ENCODE measurements at places on chromosomes 16 and 17.
A peak's percentile ranks its signal among the peaks of the same experiment; 100 is the strongest.

DNA sequence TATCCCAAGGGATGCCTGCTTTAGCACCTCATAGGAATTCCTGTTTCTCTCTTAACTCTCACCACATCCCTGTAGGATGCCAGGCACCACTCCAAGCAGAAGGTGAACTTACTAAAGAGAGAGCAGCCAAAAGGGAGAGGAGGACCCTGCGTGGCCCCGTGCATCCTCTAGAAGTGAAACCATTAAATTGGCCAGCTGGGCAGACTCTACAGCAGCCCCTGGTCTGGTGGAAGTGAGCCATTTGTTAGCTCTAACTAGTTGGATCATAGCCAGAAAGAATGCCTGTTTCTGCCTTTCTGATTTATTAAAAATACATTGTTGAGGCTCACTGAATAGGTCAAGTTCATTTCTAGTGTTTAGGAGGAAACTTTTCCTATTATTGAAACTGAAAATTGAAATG is 22.3 kb downstream of the TMEM11 start:
- DNase-seq = no peak

DNA sequence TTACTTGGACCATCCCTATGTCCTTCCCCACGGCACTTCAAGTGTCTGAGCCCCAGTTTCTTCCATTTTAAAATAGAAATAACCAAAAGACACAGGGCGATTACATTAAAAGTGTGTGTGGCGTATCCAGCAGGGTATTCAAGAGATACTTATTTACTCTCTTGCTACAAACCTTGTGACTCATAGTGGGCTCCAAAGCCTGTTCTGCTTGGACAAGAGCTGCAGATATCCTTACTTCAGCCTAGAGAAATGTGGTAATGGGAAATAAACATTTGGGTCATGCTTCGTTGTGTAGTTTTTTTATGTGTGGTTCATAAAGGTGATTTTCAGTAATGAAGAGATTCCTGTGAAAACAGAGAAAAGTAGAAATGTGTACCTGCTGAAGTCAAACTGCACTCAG is 288.9 kb upstream of the CDH11 start:
- DNase-seq = no peak

GRCh38 chr17:41345992-41346391 is 4.6 kb downstream of the KRT33A start:
- no peak for DNase-seq

GRCh38 chr17:15086776-15087295 is 178.3 kb downstream of the PMP22 start:
- no peak for DNase-seq

GRCh38 chr16:77234611-77235010 is 35.4 kb downstream of the SYCE1L start:
- peak; percentile 68 for DNase-seq

GRCh38 chr17:63774969-63775265 is 947 bp downstream of the DDX42 start:
- DNase-seq = no peak

DNA sequence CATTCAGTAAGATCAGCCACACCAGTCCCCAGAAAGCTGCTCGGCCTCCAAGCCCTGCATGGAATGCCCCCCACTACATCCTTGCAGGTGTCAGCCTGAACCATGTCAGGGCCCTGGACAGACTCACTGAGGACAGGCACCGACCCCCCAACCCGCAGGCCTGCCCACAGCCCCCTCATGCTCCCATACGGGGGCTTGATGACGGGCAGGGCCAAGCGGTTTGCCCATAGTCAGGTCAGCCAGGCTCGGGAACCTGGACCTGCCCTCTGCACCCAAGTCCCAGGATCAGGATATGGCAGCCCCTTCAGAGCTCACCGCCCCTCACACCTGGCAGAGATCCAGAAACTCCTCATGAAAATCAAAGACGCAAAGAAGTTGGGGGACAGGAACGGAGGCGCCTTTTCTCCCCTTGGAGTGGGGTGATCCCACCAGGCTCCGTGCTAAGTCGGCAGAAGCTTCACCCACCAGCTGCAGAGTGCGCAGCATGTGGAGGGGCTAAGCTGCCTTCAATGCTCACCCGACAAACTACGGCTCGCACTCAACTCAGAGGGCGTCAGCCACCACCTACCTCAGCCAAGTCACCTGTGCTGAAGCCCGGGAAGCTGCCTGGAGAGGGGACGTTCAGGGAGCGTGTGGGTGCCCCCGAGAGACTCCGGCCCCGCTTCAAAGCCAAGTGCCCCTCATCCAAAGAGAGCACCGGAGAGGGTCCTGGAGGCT is 26.5 kb downstream of the GNPTG start:
- DNase-seq = no peak

GRCh38 chr17:78237401-78238012 is 6.1 kb downstream of the TMEM235 start:
- DNase-seq = no peak

- peak; percentile 39 for DNase-seq
Observed at GRCh38 chr16:15650698-15651171, 690 bp downstream of the NDE1 start.

- peak; percentile 38 for DNase-seq
Observed at GRCh38 chr16:14641926-14642325, 9.2 kb downstream of the BFAR start.

- DNase-seq = no peak
Observed at GRCh38 chr17:45195424-45195823, 26.3 kb upstream of the FMNL1 start.

DNA sequence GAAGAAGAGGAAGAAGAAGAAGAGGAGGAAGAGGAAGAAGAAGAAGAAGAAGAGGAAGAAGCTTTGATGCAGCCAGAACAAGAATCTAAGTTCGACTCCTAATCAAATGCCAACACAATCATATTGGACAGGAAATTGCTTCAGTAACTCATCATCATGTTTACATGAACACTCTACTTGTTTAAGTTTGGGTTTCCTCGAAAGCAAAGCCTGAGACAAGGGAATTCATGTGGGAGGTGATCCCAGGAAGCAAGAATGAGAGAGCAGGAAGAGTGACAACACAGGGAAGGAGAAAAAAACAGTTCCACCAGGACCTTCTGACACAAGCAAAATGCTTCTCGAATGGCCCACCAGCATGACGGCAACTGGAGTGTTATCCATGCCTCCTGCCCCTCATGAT is 279.0 kb downstream of the PMP22 start:
- no peak for DNase-seq

DNA sequence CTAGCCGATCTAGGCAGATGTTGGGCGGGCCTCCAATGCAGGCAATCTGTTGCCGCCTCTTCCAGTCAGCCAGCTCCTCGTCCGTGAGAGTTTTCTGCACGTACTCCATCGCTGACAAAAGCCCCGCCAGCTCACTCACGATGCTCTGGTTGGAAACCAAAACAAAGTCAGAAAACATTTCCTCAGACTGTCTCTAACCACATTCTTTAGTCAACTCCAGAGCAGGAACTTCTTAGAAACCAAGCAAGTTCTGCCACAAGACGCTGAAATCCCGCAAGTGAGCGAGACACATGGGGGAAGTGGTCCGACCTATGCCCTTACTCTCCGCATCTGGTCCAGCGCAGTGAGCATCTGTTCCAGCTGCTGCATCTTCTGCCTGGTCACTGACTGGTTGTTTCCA is 49.1 kb downstream of the STAT5A start:
- no peak for DNase-seq

GRCh38 chr16:27972500-27972899 is 91.0 kb downstream of the GSG1L start:
- DNase-seq = peak; percentile 67

DNA sequence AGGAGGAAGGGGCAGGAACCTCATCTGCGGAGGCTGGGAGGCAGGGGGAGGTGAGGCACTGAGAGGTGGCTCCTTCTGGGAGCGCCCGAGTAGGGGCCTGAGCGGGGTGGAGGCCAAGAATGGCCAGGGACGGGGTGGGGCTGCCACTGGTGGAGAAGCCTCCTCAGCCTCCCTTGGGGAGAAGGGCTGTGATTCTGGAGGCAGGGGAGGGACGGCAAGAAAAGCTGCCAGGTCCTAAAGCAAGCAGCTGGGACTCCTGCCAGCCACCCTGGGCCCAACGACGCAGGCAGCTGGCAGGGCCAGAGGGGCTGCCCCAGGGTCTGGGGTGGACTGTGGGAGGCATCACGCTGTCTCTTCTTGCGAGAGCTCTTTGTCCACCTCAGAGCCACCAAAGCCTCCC is 12.7 kb upstream of the MLKL start:
- no peak for DNase-seq

DNA sequence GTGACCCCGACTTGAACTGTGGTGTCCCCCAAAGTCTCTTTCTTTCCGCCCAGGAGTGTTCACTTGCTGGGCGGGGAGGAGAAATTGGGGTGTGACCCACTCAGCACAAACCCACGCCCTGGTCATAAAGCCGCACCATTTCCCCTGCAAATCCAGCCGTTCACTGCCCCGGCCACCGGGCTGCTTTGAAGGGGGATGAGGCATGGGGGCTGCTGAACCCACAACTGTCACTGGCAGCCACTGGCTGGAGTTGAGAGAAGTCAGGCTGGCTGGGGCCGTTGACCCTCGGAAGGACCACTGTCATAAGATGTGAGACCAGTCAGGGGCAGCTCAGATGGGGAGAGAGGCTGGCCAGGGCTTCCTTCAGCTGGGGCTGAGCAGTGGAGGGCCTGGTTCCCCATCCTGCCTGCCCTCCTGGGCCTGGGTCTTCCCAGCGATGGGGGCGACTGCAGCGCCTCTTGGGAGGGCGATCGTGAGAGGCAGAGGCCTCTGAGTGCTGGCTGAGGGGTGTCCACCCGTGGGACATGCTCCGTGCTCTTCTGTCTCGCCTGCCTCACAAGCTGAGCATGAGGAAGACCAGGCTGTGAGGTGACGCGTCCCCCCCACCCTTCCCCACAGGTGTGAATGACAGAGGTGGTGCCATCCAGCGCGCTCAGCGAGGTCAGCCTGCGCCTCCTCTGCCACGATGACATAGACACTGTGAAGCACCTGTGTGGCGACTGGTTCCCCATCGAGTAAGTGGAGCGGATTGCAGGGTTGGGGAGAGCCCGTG is 19.5 kb downstream of the C16orf90 start:
- no peak for DNase-seq

GRCh38 chr17:45451131-45451530 is 18.5 kb upstream of the ARHGAP27 start:
- peak; percentile 58 for DNase-seq

GRCh38 chr17:82242698-82242976 is 13.8 kb downstream of the SLC16A3 start:
- no peak for DNase-seq

GRCh38 chr17:5921512-5922282 is 148.5 kb upstream of the WSCD1 start:
- DNase-seq = no peak

- DNase-seq = no peak
Observed at GRCh38 chr17:16585796-16586195, 16.8 kb upstream of the ZNF287 start.

GRCh38 chr16:28321700-28322411 is 29.5 kb downstream of the SBK1 start:
- DNase-seq = peak; percentile 70

GRCh38 chr17:7850701-7851437 is 4.0 kb upstream of the TMEM88 start:
- DNase-seq = no peak

GRCh38 chr17:53607475-53607874 is 215.3 kb upstream of the KIF2B start:
- DNase-seq = peak; percentile 75

GRCh38 chr16:1320097-1320496 is 10.7 kb downstream of the UBE2I start:
- no peak for DNase-seq

DNA sequence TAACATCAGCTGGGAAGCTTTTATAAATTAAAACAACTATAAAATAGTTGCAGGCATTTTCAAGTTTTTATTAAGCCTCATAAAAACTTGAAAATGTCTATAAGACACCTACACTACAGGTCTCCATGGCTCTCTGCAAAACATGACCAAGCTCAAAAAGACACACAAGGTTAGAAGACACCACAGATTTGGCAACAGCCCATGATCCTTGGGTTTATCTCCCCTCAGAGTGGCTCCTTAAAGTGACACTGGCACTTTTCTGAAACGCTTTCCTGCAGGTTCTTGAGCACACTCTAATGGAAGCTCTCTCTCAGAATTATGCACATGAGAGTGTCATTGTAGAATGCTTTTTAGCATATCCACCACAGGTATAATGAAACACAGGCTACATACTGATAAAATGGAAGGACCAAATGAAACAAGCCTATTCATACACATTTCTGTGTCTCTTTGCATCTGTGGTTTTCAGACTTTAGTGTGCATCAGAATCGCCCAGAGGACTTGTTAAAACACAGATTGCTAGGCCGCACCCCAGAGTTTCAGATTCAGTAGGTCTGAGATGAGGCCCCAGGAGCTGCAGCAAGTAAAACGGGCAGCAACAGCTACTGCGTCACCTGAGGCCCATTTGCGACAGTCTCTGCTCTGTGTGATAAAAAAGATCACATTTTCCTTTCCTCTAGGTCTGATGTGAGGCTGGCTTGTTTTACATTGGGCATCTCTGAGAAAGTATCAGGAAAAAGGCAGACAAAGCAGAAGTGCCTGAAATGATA is 75.0 kb upstream of the WSB1 start:
- DNase-seq = no peak

DNA sequence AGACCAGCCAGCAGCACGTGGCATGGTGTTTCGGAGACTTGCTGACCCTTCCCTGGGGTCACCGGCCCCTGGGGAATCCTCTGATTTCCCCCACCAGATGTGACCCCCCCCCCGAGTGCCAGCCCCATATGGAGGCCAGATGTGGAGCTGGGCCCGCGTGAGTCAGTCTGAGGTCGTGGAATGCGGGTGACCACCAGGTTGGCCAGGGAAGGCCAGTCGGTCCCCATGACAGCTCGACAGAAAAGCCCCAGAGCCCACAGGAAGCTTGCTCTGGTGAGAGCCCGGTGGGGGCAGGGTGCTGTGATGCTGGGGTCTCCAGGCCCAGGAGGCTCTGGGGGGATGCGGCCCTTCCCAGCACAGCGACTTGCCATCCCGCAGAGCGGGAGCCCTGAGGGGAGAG is 209.0 kb downstream of the NTN1 start:
- no peak for DNase-seq

Measured in H9 (cell line).